ENCODE measurements at places on chromosomes 2 and 18.
A peak's percentile ranks its signal among the peaks of the same experiment; 100 is the strongest.

DNA sequence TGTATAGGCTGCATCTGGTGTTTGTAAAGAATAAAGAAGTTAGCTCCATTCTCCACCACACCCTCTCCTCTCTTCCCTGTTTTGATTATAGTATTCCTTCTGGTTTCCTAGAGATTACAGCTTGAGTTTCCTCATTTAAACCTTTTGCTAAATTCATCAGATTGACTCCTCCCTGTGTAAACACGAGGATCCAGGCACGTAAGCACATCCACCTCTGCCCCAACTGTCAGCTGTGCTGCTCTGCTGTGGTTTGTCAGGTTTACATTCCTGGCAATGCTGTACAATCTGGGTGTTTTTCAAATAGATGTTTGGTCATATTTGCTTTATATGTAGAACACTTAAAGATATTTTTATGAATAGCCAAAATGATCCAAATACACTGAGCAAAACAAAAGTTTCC is 302.8 kb downstream of the PTGR3 start:
- DNase-seq, result no peak

- peak; percentile 53 for DNase-seq
Measured at GRCh38 chr2:164620873-164621763, at the start of gene GRB14. TSS of gene GRB14 (minus strand) at chr2:164621482. CDS start at chr2:164621309, 173 bp downstream.

- DNase-seq, result no peak
Measured at GRCh38 chr18:74715306-74715705, 117.6 kb downstream of the ZNF407 start.

- no peak for DNase-seq
Measured at GRCh38 chr2:11876889-11877288, 130.5 kb downstream of the LPIN1 start.

- no peak for DNase-seq
Measured at GRCh38 chr2:236483102-236483501, 86.5 kb upstream of the ACKR3 start.

DNA sequence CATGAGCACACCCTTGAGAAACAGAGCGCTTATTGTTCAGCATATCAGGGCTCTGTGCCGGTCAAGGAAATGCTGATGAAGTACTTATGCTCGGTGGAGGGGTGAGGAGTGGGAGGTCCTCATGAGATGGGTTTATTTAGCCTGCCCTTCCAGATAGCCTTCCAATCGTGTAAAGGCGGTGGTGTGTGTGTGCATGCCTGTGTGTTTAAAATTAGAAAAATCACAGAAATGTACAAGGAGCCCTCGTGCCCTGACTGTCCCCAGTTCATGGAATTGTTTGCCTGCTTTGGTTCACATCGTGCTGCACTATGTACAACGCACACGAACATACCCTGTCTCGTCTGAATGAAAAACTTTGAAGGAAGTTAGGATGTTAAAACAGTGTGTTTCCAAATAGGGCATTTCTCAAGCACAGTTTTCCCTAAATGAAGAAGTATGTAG is 158.6 kb downstream of the AQP4 start:
- DNase-seq, result no peak

DNA sequence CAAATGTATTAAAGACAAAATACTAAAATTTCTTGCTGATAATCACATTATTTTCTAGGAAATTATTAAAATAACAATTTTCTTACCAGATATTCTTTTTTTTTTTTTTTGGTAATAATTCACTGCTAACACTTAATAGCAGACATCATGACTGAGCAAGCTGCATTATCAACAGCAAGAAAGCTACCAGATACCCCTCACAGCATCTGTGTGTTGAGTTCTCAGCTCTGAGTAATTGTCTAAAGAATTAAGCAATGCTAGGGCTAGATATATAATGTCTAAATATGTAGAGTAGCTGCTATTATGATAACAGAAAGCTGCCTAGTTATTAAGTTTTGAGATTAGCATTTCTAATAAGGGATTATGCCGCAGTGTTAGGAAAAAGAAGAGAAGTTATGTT is 754.3 kb upstream of the PKDCC start:
- DNase-seq, result no peak

GRCh38 chr2:188349019-188349418 is 57.3 kb downstream of the GULP1 start:
- no peak for DNase-seq

GRCh38 chr2:160308476-160308875 is 108.4 kb upstream of the ITGB6 start:
- DNase-seq, result no peak

- DNase-seq, result no peak
Measured at GRCh38 chr2:212520340-212520739, 18.3 kb downstream of the ERBB4 start.

DNA sequence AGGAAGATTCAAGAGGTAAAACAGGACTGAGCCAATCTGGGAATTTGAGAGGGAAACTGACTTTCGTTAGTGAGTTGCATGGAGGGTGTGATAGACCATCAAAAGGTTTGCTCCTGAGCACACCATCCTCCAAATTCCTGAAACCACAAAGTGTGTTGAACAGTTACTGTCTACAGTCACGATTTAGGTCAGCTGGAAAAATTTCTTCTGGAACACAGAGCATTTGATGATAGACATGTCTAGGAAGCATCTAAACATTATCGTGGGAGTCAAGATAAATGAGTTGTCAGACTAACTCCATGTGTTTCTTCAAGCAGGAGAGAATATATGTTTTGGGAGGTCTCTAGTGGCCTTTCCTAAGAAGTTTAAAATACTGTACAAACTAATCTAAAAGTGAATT is 449.4 kb upstream of the SLC14A2 start:
- DNase-seq, result no peak

DNA sequence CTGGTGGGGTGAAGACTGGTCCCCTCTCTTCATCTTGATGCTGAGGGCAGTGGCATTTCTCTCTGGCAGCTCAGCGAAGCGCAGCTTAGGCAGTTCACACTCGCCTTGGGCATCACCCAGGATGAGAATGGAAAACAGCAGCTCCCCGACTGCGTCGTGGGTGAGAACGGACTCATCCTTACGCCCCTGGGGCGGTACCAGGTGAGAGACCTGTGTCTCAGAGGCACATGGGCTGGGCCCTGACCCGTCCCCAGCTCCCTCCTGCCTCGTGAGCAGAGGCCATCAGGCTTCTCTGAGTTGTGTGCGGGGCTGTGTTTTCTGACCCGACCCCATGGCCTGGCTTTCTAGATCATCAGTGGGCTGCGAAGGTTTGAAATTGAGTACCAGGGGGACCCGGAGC is 8.2 kb upstream of the CCDC74A start:
- no peak for DNase-seq

- no peak for DNase-seq
Measured at GRCh38 chr2:74198023-74198460, 373 bp upstream of the MTHFD2 start.

- no peak for DNase-seq
Measured at GRCh38 chr2:72864500-72864899, 22.7 kb upstream of the SPR start.

DNA sequence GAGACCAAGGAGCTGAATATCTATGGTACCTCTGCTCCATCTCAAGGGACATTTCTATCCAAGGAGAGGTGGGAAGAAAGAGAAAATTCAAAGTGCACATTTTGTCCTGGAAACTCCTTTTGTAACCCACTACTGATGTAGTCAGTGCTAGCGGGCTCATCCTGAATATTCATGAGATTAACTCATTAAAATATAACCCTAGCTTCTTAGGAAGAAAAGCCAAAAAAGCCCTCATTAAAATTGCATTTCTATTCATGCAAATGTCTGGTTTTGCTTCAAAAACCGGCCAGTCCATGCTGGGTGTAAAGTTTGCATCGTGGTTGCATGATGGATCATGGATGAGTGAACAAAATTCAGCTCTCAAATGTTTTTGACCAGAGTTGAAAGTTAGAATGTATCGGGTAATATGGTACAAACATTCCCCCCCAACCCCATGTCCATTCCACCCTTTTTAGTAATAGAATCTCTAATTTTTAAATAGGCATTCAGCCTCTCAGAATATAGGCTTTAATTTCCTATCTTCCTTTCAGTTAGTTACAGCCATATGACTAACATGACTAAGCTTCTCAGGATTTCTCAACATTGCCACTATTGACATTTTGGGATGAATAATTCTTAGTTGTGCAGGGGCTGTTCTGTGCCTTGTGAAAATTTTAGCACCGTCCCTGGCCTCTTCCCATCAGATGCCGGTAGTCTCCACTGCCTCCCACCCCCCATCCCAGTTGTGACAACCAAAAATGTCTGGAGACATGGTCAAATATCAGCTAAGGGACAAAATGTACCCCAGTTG is 104.2 kb upstream of the RND3 start:
- DNase-seq, result no peak

GRCh38 chr18:75790111-75790510 is 362.6 kb upstream of the SMIM21 start:
- DNase-seq, result no peak

DNA sequence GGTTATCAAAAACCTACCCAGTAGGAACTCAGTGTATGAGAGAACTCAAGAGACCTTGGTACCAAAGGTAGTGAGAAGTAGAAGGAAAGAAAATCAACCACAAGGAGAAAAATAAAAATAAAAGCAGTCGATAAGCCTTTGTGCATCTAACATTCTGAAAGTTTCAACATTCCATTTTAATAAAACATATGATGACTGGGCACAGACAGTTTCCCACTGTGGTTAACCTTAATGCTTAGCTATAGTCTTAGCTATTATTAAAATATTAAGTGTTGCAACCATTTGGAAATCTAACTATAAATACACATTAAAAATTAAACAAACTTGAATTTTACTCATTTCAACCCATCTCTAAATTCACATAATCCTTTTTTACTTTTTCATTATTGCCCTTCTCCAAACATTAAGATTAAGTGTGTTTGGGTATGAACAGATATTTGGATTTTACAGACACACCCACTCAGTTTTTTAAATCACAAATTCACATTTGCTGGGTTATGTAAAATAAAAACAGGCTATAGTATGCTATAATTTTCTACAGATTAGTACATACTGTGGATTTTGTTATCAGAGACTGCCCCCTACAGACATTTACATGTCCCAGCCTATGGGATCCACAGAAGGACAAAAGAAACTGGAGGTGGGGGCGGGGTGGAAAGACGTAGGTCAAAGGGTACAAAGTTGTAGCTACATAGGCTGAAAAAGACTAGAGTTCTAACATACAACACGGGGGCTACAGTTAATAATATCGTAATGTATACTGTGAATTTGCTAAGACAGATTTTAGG is 32.8 kb downstream of the SRBD1 start:
- DNase-seq, result no peak

DNA sequence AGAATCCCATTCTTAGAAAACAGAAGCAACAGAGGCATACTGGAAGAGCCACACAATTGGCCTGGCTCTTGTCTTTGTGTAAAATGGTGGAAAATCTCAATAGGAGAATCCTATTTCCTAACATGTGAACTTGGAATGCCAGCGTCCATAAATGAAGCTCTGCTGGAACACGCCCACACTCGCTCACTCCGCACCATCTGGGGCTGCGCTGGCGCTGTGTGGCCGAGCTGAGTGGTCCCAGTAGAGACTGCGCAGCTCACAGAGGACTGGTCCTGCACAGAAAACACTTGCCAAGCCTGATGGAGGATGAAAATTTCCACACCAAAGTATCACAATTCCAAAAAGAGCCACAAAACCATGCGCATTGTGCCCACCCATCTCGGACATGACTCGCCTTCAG is 56.2 kb downstream of the PXDN start:
- no peak for DNase-seq

GRCh38 chr18:79432376-79433120 is 36.8 kb downstream of the NFATC1 start:
- DNase-seq, result no peak

DNA sequence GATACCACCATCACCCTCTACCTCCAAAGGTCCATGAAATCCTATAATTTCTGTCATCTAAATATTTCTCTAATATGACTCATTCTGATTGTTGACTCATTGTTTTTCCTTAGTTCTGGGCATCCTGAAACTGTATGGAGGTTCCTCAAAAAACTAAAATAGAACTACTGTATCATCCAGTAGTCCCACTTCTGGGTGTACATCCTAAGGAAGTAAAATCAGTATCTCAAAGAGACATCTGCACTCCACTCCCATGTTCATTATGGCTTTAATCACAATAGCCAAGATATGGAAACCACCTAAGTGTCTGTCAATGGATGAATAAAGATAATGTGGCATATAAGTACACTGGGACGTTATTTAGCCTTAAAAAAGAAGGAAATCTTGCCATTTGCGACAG is 125.8 kb upstream of the MYO3B start:
- no peak for DNase-seq

GRCh38 chr2:239278941-239279365 is 121.9 kb downstream of the HDAC4 start:
- DNase-seq, result no peak

- DNase-seq, result no peak
Measured at GRCh38 chr2:128812183-128812940, 493.7 kb upstream of the HS6ST1 start.

GRCh38 chr2:34552337-34552736 is 953.2 kb upstream of the FAM98A start:
- DNase-seq, result no peak

DNA sequence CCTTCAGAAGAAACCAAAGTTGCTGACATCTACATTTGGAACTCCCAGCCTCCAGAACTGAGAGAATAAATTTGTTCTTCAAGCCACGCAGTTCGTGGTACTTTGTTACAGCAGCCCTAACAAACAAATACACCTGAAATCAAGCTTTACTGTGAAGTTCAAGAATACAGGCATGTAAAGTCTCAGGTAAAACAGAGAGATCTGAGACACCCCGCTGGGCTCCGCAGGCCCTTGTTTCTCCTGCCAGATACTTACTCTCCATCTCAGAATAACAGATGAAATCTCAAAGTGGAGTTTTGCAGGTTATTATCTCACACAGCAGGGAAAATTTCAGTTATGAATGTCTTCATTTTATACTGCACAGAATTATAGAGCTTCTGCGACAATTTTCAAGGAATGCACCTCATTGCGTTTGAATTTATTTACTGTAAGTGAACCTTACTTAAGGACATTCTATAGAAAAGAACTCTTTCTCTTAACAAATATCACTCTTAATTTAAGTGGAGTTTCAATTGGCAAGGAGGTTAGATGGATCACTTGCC is 492.4 kb upstream of the LRATD1 start:
- DNase-seq, result no peak

- no peak for DNase-seq
Measured at GRCh38 chr2:236568068-236568921, 1.3 kb upstream of the ACKR3 start.

DNA sequence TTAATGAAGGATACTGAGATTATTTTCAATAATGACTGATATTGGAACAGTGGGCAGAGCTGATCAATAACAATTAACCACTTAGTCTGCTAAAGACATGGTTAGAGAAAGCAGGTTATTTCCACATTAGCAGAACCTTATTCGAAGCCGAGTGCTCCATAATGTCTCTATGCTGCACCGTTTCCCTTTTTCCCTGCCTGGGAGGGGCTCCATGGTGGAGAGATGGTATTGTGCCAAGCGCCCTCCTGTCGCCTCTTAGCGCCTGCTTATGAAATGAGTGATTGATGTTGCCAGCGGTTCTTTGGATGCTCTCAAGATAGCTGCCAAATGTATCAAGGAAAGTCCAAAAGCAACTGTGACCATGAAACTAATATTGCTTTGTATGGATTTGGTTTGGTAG is 34.6 kb upstream of the INSIG2 start:
- DNase-seq, result no peak

- no peak for DNase-seq
Measured at GRCh38 chr2:158095912-158096311, 5.8 kb upstream of the UPP2 start.
